NCI-H1105 treated with DMSO at 0.1 percent for 48 hours (cell line): ENCODE measurements at places on chromosomes 16 and 17.
A peak's percentile ranks its signal among the peaks of the same experiment; 100 is the strongest.

- DNase-seq, result peak; percentile 31
Observed at GRCh38 chr16:8505327-8505991, 84.9 kb downstream of the TMEM114 start.

DNA sequence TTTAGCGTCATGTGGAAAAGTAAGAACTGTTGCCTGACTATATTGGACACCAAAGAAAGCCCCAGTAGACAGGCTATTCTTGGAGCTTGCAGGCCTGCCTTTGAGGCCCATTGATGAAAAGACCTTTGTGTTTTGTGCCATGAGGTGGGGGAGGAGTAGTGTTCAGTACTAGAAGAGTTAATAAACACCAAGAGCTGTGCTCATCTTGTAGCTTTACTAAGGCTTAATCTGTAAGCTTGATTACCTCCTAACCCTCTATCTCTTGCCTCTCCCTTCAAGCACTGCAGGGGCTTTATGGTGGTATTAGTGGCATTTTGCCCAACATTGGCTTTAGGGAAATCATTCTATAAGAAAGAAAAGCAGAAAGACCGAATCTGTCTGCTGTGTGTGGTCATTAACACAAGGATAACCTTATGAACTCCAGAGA lies 220.2 kb upstream of the TBX2 start:
- DNase-seq, result no peak

GRCh38 chr16:55487048-55487803 lies 8.2 kb downstream of the MMP2 start:
- DNase-seq, result no peak

- DNase-seq, result no peak
Observed at GRCh38 chr17:28169621-28170349, 127.3 kb downstream of the NLK start.

GRCh38 chr17:1078831-1079561 lies 82.1 kb downstream of the TIMM22 start:
- DNase-seq, result no peak

DNA sequence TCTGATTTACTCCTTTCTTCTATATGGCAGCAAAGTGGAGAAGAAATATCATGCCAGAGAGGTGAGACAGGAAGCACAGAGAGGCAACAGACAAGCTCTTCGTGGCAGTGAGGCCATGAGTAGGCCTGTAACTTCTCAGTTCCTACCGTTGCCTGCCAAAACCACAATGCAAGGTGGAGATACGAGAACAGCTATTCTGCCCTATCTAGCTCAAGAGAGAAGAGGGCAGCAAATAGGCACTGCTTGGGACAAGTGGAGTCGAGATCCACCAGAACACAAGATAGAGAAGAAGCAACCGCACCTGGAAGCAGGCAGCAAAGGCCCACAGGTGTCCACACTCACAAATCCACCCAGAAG lies 24.8 kb downstream of the RANBP10 start:
- DNase-seq, result no peak

DNA sequence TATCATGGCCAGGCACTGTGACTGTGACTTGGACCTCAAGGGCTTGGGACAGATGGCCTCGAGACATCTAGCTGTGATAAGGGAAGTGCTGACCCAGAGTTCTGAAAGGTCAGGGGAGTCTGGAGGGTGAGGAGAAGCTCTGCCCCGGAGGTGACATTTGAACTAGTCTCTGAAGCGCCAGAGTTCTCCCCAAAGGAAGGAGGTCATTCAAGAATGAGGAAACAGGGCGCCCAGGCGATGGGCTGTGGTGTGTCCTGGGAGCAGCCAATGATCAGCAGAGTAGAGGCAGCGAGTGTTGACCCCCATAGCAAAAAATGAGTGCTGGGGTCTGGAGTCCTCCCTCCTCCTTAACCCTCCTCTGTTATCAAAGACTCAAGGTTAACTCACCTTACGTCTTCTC lies 4.9 kb downstream of the STARD3 start:
- DNase-seq, result no peak
